Effector memory CD8-positive, alpha-beta T cell (primary cell): ENCODE measurements at places on chromosomes 16 and 17.

DNA sequence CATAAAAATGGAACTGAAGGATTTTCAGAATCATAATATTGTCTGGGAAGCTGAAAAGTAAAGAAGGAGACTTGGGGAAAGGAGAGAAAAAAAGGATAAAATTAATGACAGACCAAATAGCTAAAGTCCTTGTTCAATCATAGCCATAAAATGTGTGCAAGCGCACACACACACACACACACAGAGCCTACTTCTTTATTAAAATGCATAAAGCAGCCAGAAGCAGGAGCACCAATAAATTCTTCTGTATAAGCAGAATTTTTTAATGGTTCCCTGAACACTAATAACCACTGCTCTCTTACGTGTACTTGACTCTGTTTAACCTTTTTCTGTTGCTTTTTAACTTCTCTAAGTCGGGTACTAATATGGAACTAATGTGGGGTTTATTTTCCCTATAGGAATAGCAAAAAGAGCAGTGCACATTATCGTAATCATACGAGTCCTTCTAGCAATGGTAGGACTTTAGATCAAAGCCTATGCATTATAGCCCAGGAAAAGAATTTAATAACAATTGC, 131.0 kb upstream of the PSMD7 start:
- DNase-seq: no peak

- DNase-seq: no peak
These were observed 641 bp upstream of the CBX2 start for GRCh38 chr17:79777120-79777893.

DNA sequence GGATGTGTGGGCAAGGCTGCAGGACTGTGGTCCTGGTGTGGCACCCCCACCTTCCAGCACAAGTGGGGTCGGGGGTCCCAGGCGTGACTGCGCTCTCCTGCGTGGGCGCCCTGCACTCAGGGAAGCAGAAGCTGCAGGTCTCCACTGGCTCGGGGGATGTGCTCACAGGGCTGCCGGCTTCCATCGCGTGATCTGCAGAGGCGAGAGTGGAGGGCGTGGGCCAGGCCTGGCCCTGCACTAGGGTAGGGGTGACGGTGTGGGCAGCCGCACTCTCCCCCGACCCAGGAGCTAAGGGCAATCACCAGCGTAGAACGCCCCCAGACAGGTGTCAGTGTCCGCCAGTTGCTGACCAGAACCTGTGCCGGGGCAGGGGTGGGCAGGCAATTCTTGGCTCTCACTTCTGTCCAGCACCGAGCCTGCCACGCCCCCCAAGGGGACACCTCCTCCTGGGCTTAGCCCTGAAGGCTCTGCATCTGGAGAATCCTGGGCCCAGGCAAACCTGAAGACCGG, 32.3 kb downstream of the TNFRSF13B start:
- DNase-seq: no peak

DNA sequence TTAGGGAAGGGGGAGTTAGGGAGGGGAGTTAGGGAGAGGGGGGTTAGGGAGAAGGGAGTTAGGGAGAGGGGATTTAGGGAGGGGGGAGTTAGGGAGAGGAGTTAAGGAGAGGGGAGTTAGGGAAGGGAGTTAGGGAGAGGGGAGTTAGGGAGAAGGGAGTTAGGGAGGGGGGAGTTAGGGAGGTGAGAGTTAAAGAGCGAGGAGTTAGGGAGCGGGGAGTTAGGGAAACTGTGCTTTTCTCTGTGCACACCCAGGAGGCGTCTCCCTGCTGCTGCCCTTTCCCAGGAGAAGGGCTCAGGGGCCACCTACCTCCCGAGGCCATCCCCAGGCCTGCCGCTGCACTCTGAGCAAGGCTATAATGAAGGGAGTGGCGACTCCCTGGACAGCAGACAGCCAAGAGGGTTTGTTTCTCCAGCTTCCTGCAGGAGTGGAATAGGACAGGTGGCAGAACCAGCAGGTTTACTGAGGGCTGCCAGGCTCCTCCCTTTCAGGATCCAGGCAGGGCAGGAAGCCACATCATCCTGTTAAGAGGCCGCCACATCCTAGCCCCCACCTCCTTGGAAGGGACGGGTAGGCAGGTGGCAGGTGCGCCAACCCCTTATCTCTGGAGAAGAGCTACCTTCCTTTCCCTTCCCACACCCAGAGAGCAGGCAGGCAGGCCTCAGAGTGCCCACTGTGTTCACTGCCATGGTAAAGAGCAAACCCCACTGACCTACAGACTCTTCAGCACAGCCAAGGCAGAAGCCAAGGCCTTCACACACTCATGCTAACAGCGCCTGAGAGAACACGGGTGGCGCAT, 4.3 kb downstream of the CANT1 start:
- DNase-seq: no peak

DNA sequence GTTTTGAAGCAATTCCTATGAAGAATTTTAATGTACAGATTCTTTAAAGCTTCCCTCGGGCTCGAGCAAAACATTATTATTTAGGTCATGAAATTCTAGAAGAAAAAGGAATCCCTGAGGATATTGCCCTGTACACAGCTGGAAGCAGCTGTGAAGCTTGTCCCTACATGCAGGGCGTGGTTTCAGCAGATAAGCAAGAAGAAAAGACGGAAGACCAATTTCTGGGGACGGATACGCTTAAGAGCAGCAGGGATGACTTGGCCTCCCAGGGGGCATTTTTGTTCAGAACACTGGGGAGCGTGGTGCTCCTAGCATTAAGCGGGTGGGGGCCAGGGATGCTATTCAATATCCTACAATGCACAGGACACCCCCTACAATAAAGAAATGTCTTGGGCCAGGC, 34.3 kb downstream of the LITAF start:
- DNase-seq: no peak

GRCh38 chr17:55452139-55452790, 30.6 kb upstream of the MMD start:
- DNase-seq: no peak
